NCI-H1694 treated with DMSO at 0.1 percent for 48 hours (cell line): ENCODE measurements at places on chromosomes 3 and 15.

GRCh38 chr3:15633159-15633558, 31.6 kb downstream of the BTD start:
- DNase-seq: no peak

- no peak for DNase-seq
These were observed 80.5 kb upstream of the WNT5A start for GRCh38 chr3:55567615-55568014.

- peak; percentile 69 for DNase-seq
These were observed 29.5 kb downstream of the SLCO3A1 start for GRCh38 chr15:91882858-91883586.

DNA sequence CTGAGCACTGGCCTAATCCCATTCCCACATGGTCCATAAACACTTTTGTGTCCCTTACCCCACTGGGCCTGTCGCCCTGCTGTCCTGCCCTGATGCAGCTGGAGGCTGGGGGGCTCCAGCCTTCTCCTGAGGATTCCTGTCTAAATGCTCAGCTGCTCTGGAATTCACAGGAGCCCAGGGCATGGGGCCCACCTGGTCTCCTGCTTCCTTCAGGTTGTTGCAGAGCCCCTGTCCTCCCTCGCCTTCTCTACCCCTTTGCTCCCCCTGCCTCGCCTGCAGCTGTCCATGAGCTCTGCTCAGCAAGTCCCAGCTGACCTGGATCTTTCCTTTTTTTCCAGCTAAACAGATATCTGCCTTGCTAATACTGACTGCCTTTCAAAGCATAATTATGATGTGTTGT, 286.9 kb downstream of the XXYLT1 start:
- DNase-seq: no peak

DNA sequence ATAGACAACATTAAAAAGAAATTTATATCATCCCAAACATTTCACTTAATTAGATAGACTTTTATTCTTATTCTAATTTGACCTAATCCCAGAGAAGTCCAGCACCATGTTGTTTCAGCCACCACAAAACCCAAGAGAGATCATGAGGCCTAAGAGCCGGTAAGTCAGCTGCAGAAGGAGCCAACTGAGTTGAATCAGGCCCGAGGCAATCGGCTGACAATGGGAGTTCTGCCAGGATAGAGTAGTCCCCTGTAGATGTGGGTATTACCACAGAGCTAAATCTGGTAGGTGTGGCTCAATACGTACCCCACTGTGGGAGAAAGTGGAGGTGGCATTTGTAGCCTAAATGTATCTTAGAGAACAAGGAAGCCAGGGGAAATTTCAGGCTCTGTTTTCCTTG, 49.7 kb upstream of the UMPS start:
- DNase-seq: no peak

- DNase-seq: no peak
These were observed 12.3 kb downstream of the TCF12 start for GRCh38 chr15:56930669-56931313.

DNA sequence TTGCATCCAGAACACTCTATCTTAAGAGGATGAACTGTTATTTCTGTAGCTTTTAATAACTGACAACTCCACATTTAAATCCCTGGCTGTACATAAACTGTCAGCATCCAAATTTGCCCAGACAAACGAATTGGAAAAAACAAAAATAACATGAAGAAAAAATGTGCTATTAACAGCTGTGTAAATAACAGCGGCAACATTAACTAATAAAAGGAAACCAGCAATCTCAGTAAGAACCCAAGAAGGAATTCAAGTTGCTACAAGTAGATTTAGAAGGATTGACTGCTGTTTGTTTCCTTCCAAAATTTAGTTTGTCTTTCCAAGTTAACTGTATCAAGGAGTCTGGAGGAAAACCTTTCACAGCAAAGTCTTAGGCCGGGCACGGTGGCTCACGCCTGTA, 550.6 kb upstream of the MDFIC2 start:
- no peak for DNase-seq

DNA sequence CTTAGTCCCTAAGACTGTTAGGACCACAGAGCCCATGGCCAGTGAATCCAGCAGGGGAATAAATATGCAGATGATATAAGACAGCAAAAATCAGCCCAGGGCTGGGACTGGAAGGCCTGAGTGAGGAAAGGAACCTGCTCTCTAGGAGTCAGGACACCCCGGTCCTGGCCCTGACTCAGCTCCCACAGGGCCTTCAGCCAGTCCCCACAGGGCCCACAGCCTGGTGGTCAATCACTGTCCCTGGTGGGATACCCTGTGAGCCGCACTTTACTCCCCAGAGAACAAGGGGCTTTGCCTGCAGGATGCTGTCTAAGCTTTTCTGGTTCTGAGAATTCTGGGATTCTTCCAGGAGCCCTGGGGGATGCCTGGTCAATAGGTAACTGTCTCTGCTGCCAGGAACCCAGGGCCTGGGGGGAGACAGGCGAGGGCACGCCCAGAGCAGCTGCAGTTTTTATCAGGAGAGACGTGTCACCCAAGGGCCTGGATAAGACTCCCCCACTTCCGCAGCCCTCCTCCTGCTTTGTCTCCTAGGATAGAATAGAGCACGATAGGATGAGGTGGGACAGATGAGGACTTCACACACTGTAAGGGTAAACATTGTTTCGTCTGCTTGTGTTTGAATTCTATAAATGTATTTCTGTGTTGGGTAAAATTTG, 49.5 kb upstream of the MCF2L2 start:
- no peak for DNase-seq

- DNase-seq: no peak
These were observed 757.6 kb downstream of the GBE1 start for GRCh38 chr3:81003817-81004216.
